Right ventricle myocardium superior (tissue), 1 donor: ENCODE measurements at places on chromosomes 12 and 14.

GRCh38 chr12:53530920-53531319 is 23.6 kb upstream of the NPFF start:
- DNase-seq = no peak

- no peak for DNase-seq
These were observed 24.4 kb downstream of the ATP23 start for GRCh38 chr12:57965766-57966165.

GRCh38 chr14:93116676-93117200 is 1.0 kb upstream of the ITPK1 start:
- no peak for DNase-seq

DNA sequence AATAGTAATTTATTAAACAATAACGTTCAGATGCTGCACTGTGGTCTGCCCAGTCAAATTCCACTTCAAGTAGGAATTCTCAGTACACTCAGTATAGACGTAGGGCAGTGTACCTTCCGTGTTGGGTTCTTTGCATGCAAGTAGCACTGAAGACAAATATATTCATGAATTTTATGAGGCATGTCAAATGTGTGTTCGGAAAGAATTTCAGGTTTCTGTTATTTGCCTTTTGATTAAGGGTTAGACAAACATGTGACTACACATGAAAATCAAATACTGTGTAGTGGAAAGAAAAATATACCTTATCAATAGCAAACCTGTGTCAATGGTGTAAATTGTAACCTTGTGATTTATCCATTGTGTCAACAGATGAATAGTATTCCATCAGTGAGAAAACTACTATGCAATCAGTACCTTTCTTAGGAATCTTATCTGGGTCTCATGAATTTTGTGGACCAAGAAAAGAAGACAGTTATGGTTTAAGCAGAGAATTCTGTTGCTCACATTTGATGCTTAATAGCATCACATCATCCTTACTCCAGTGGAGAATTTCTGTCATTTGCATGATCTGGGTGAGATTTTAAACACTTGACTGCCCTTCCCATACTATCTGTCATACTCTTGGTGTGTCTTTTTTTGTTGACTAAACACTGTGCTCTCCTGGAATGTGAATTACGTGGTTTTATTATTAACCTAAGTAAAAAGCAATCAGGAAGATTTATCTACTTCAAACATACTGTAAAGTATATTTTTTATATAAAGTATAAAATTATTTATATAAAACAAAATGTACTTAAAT is 13.3 kb downstream of the TMEM260 start:
- DNase-seq = no peak

DNA sequence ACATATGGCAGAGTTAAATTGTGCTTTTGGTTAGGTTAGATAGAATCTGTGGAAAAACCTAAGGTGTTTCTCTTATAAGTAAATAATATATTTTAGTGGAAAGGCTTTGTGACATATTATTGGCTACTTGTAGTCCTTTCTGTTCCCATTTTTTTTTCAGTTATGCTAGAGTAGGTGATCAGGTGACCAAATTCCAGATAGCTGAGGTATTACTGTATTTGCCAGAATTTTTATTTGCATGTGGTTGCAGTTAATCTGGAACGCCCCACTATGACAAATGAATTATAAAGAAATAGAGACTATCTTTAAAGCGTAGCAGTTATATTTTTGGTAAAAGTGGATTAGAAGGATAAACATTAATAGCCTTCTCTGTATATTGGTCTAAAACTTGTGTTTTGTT is 52.0 kb downstream of the ARHGAP5 start:
- no peak for DNase-seq

DNA sequence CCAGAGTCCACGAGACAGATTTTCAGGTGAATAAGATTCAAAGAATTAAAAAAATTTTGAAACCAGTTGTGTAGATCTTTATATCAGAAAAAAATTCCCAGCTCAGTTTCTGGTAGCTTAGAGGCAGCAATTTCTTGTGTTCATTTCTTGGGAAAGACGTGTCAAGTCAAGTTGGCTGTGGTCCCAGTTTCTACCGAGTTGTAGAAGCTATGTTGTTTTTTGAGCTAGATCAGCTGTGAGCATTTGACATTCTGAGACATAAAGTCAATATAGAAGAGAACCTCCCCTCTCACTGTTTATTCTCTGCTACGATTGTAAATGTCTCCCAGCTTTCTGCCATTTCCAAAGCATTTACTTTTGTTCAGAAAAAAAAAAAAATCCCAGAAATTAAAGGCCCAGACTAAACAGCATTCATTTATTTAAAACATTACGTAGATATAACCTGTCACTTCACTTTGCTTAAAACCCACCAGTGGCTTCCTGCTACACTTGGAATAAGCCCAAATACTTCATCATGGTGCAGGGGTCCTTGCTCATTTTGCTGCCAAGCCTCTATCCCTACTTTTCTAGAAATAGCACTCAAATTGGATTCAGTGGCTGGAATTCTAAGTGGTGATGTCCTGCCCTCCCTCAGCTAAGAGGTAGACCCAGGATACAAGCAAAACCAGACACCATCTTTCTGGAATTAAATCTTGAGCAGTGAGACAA is 20.6 kb upstream of the PYGL start:
- DNase-seq = no peak

GRCh38 chr12:131783915-131784541 is 44.2 kb upstream of the MMP17 start:
- no peak for DNase-seq

- DNase-seq = no peak
These were observed 645.2 kb downstream of the VRK1 start for GRCh38 chr14:97442363-97442762.

GRCh38 chr12:112810235-112810917 is 18.8 kb downstream of the RPH3A start:
- no peak for DNase-seq

DNA sequence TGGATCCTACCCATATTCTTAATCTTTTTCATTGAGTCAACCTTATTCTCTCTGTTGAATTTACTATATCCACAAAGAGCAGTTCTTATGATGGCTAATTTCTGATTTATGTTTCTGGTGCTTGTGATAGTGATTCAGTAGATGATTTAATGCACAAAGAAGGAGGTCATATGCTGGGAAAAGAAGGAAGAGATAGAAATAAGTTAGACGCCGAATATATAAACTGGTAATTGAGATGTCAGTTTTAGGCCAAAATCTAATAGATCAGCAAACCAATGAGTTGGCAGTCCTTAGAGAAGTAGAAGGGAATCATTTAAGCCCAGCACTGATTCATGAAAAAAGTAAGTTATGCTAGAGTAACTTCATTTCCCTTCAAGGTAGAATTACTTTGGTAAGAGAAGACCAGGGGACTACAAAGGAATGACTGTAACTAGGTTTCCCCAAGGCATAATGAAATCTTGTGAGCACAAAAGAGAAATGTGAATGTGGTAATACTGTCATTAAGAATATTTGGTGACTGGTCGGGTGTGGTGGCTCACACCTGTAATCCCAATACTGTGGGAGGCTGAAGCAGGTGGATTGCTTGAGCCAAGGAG is 132.4 kb downstream of the TGFB3 start:
- DNase-seq = no peak

GRCh38 chr12:49777800-49778748 is 36.7 kb downstream of the TMBIM6 start:
- peak; percentile 67 for DNase-seq

- DNase-seq = no peak
These were observed 11.5 kb downstream of the SLC8A3 start for GRCh38 chr14:70177081-70177800.

GRCh38 chr14:20617138-20618003 is 24.1 kb downstream of the OR6S1 start:
- no peak for DNase-seq

- DNase-seq = no peak
These were observed 25.7 kb downstream of the SPTSSA start for GRCh38 chr14:34436118-34436905.

DNA sequence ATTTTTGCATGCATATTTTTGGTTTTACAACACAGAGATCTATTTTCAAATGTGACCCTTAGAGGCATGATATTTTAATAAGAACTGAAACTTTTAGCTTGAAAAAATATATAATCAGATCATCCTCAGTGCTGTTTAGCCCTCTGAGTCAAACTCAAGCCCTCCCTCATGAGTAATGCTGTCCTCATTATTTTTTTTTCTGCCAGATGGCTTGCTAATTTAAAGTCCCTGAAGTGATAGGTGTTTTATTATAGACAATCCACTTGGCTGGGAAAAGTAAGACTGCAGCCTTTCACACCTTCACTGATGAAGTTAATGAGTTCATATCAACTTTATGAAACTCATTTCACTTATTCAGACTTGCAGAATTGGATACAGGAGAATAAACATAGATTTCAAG is 227.7 kb downstream of the SLC16A7 start:
- no peak for DNase-seq

DNA sequence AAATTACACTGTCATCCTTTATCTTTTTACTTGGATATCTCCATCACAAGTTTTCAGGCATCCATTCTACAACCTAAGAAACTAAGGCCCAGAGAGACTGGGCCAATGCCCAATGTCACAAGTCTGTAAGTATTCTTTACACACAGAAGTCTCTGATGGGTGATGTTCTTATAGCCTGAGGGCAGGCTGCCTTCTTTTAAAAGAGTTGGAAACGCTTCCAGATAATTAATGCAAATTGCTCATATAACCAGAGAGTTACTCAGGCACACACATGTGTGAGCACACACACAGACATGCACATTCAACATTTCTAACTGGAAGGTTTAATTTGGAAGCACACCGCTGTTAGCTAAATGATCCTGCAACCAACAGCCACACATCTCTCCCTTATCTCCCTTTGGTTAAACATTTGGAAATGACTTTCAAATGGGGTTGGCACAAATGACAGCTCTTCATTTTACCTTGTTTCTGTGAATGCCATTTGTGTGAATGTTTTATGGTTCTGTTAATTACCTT is 160.8 kb upstream of the TMPO start:
- DNase-seq = no peak

DNA sequence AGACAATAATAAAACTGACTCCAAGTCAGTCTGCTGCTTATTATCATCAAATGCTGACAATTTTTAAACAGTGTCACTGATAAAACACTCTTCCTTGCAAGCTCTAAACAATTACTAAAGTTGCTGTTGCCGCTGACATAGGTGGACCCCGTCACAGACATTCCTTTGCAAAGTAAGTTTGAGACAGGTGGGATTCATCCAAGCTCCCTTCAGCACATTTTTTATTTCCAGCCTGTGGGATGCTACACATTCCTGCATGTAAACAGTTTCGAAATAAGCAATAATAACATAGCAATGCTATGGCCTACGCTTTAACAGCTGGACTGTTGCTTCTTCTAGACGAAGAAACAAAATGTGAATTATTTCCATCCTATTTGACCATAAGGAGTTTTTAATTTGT is 85.4 kb upstream of the HIF1A start:
- no peak for DNase-seq

GRCh38 chr12:66033151-66033550 is 97.4 kb downstream of the LLPH start:
- DNase-seq = no peak

GRCh38 chr12:83265808-83266207 is 579.1 kb downstream of the TMTC2 start:
- DNase-seq = no peak

DNA sequence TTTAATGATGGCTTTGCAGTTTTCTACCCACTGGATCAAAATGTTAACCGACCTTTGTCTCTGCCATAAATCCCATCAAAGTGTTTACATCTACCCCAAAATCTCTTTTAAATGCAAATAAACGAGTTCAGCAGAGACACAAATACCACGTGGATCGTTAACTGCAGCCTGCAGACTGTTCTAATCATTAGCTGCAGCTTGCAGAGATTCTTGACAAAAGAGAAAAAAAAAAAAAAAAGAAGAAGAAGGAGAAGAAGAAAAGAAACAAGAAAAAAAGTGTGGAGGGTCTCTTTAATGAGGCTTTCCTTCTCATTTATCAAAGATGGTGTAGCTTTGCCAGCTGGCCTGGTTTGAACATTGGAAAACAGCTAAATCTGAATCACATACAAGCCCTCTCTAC is 275.7 kb downstream of the NEDD1 start:
- no peak for DNase-seq

GRCh38 chr12:71562676-71563595 is 100.7 kb downstream of the ZFC3H1 start:
- DNase-seq = no peak

GRCh38 chr12:49358483-49359141 is 8.7 kb upstream of the SPATS2 start:
- DNase-seq = no peak

DNA sequence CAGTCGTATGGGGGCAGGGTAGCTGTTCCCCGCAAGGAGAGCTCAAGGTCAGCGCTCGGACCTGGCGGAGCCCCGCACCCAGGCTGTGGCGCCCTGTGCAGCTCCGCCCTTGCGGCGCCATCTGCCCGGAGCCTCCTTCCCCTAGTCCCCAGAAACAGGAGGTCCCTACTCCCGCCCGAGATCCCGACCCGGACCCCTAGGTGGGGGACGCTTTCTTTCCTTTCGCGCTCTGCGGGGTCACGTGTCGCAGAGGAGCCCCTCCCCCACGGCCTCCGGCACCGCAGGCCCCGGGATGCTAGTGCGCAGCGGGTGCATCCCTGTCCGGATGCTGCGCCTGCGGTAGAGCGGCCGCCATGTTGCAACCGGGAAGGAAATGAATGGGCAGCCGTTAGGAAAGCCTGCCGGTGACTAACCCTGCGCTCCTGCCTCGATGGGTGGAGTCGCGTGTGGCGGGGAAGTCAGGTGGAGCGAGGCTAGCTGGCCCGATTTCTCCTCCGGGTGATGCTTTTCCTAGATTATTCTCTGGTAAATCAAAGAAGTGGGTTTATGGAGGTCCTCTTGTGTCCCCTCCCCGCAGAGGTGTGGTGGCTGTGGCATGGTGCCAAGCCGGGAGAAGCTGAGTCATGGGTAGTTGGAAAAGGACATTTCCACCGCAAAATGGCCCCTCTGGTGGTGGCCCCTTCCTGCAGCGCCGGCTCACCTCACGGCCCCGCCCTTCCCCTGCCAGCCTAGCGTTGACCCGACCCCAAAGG is 804 bp downstream of the GAPDH start:
- peak; percentile 88 for DNase-seq

DNA sequence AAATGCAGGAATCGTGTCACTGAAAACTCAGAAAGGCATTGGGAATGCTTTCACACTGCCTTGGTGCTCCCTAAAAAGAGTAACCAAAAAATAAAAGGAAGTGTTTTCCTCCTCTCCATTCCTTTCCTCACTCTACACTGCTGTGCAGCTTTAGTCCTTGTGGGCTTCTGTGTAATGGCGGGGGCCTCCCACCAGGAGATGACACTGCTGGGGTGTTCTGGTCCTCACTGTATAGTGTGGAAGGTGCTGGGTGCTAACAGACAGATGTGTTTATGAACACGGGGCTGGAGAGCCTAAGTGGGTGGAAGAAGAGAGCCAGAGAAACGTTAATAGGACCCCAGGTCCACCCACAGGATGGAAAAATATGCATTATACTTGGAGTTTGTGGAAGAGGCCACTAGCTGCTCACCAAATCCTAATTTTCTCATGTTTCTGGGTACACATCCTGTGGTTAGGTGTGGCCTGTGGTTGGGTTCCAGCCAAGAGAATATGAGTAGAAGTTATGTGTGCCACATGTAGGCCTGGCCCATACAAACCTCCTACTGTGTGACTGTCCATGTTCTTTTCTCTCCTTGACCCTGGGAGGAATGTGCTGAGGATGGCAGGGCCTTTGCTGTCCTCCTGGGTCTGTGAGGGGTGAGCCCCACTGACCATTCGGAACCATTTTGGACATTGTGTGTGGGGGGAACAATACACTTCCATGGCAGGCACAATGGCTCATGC is 14.0 kb upstream of the C1S start:
- no peak for DNase-seq

GRCh38 chr12:41802803-41803202 is 341.9 kb downstream of the GXYLT1 start:
- DNase-seq = no peak
